Placental epithelial cell (primary cell): ENCODE measurements at places on chromosomes 6 and 20. TPM values are rescaled to one million over a fixed set of nuclear protein-coding genes. Genes with fewer than 3 reads are reported as not detected.

MEI4 gene
- 0.22 TPM in 1 of 2 replicates, not detected in the other for total RNA-seq

SEL1L2 gene
- total RNA-seq = not detected in 2 replicates

RNF114 gene
- 34.5 and 77.8 TPM in 2 replicates for total RNA-seq

RSPH9 gene
- 0.43 and 2.4 TPM in 2 replicates for total RNA-seq

DLL1 gene
- total RNA-seq = under 0.01 TPM in 1 of 2 replicates, not detected in the other

C20orf144 gene
- total RNA-seq = 0.33 and 0.39 TPM in 2 replicates

PGK2 gene
- total RNA-seq = not detected in 2 replicates

KLC4 gene
- total RNA-seq = 40.0 and 41.2 TPM in 2 replicates

TINAG gene
- total RNA-seq = not detected in 2 replicates

COMMD7 gene
- 18.8 and 36.4 TPM in 2 replicates for total RNA-seq

PERP gene
- 96.2 and 135 TPM in 2 replicates for total RNA-seq

GHRH gene
- total RNA-seq = not detected in 2 replicates

EGFL8 gene
- 4.3 and 5.1 TPM in 2 replicates for total RNA-seq

CST4 gene
- total RNA-seq = not detected in 2 replicates

USP49 gene
- 2.9 and 6.7 TPM in 2 replicates for total RNA-seq

TGM3 gene
- not detected in 2 replicates for total RNA-seq

SLC16A10 gene
- 0.22 TPM in 1 of 2 replicates, not detected in the other for total RNA-seq

SPDEF gene
- total RNA-seq = not detected in 2 replicates

SLC44A4 gene
- 0.11 TPM in 1 of 2 replicates, not detected in the other for total RNA-seq

ERVFRD-1 gene
- under 0.01 and 0.11 TPM in 2 replicates for total RNA-seq

GNRH2 gene
- 0.39 TPM in 1 of 2 replicates, not detected in the other for total RNA-seq

DEFB124 gene
- not detected in 2 replicates for total RNA-seq

SAMD3 gene
- under 0.01 TPM in 1 of 2 replicates, not detected in the other for total RNA-seq

SLC29A1 gene
- 0.39 and 3.9 TPM in 2 replicates for total RNA-seq

CASS4 gene
- under 0.01 and 1.5 TPM in 2 replicates for total RNA-seq

SAPCD1 gene
- total RNA-seq = 0.79 TPM in 1 of 2 replicates, not detected in the other

TTLL9 gene
- total RNA-seq = under 0.01 TPM in 1 of 2 replicates, not detected in the other

BPIFB1 gene
- total RNA-seq = not detected in 2 replicates
